ENCODE measurements at places on chromosomes 13 and 19. TPM values are rescaled to one million over a fixed set of nuclear protein-coding genes. Genes with fewer than 3 reads are reported as not detected.

The ATXN8OS gene
- polyA plus RNA-seq = not detected

The TRIP10 gene
- polyA plus RNA-seq = 5.9 TPM

The SBK3 gene
- not detected for polyA plus RNA-seq

The ZNF560 gene
- not detected for polyA plus RNA-seq

DNA sequence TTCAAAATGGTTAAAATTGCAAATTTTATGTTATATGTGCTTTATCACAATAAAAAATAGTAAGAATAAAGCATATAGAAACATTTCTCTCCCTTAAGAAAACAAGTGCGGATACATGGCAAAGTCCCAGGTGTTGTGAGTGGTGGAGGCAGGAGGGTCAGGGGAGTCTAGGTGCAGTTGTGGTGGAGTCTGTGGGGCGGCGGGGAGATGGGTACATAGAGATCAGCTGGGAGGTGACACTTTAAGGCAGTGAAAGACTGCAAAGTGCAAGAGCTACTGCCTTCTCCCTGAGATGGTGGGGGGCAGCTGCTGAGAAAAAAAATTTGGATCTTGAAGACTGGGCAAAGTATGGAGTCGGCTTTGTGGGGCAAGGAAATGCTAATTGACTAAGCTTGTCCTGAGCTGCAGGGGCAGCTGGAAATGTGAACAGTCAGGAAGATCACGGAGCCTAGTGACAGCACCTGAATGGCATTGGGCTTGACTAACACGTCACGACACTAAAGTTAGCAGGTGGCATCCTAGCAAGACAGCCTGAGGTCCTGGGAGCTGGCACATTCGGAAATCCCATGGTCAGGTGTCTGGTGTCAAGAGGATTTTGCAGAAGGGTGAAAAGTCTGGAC lies 72.9 kb upstream of the IRS2 start:
- no peak for DNase-seq

- DNase-seq = no peak
Measured at GRCh38 chr19:1822210-1822609, 10.1 kb upstream of the ATP8B3 start.

GRCh38 chr19:39660661-39661060 lies 4.9 kb downstream of the LGALS16 start:
- no peak for DNase-seq

DNA sequence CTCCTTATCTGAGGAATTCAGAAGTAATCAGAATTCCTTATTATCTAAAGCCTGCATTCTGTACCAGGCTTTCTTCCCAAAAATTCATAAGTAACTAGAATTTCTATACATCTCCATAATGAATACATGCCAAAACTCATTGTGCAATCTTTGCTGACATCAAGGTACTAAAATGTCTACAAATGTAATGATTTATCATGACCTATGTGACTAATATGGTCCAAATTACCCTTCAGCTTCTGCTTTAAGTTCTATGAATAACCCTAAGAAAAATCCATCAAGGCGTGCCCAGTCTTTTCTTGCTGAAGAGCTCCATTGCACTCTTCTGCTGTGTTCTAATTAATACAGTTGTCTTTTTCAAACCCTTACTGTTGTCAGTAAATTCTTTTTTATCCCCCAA lies 58.5 kb upstream of the SLITRK1 start:
- DNase-seq = no peak

DNA sequence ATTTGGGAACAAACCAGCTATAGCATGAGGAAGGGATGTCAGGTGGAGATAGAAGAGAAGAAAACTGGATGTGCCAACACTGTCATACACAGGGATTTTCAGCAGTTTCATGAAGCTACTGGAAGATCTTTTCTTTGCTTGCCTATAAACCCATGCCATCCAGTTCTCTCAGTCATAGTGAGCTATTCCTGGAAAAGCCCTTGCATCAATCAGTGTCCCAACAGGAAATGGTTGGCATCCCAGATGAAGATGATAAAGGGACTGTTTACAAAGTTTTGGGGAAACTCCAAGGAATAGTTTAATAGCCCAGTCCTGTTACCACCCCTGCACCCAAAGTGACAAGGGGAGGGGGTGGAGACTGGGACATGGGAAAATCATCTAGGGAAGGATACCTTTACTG lies 58.5 kb upstream of the ARGLU1 start:
- DNase-seq = no peak

DNA sequence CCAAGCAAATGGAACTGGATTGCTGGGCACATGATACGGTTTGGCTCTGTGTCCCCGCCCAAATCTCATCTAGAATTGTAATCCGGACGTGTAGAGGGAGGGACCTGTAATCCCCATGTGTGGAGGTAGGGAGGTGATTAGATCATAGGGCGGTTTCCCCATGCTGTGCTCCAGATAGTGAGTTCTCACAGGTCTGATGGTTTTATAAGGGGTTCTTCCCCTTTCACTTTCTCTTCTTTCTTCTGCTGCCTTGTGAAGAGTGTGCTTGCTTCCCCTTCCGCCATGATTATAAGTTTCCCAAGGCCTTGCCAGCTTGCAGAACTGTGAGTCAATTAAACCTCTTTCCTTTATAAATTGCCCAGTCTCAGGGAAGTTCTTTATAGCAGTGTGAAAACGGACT lies 32.6 kb upstream of the MTIF3 start:
- DNase-seq = peak; percentile 90

DNA sequence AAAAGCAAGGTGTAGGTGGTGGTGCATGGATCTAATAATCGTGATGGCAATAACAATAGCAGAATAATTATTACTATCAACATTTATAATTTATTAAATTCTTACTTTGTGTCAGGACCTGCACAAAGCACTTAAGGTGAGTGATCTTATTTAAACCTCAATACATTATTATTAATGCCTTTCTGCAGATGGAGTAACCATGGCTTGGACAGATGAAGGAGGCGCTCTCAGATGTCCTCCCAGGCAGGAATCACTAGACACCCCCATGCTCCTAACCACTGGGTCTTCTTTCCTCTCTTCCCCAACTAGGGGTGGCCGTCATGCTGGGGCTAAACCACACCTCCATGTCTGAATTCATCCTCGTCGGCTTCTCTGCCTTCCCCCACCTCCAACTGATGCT lies at the start of gene OR10H2:
Gene OR10H2, plus strand, starts transcription at position 301 of the 400 bp plus-strand sequence. Its CDS starts 20 bp downstream, at position 321.
- DNase-seq = no peak

GRCh38 chr19:50312967-50313811 lies 16.0 kb downstream of the KCNC3 start:
- DNase-seq = no peak
